ENCODE measurements at places on chromosomes 6 and 20.

- DNase-seq = peak; percentile 48
Observed at GRCh38 chr6:159077123-159077522, 32.3 kb upstream of the TAGAP start.

DNA sequence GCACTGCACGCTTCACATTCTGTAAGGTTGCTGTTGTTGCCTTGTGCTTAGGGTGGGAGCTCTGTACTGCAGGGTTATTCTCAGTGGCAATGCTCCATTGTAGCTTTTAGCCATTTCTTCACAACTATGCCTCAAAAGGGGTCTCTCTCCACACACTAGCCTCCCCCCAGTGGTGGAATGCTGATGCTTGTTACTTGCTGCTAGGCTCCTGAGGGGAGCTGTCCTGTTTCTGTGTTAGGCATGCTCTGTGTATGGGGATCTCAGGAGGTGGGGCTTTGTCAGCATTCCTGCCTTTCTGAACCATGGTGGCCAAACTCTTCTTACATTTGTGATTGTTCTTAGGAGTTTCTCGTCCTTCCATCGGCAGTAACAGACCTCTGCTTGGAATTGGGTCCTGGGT, 18.8 kb downstream of the TMEM170B start:
- no peak for DNase-seq

DNA sequence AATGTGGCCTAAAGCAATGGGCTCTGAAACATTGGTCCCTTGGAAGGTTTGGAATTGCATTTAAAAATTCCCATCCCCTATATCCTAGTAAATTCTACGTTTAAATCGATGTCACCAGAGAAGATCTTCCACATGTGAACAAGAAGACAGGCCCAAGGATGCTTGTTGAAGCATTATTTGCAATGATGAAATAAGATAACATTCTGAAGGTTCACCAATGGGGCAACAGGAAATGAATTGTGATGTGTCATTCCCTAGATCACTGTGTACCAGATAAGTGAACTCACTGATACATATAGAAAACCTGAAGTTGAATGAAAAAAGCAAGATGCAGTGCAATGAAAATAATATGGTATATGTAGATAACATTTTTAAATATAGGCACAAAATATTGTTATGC, 464.3 kb upstream of the BTBD3 start:
- no peak for DNase-seq

DNA sequence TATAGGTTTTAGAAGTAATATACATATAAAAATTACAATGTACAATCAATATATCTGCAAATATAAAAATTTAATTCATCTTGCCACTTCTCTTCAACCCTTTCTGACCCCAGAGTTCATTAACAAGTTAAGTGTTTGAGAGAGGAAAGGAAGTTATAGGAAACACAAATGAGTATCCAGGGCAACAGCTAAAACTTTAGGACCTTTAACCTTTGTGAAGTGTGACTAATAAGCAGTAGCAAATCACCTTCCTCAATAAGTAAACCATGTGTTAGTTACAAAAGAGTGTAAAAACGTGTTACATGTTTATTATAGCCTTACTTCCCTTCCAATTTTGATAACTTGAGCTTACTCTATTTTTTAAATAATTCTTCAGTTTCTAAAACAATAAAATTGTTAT, 73.4 kb upstream of the SIM1 start:
- no peak for DNase-seq

GRCh38 chr6:160057080-160057479, 64.5 kb upstream of the SLC22A1 start:
- DNase-seq = no peak

DNA sequence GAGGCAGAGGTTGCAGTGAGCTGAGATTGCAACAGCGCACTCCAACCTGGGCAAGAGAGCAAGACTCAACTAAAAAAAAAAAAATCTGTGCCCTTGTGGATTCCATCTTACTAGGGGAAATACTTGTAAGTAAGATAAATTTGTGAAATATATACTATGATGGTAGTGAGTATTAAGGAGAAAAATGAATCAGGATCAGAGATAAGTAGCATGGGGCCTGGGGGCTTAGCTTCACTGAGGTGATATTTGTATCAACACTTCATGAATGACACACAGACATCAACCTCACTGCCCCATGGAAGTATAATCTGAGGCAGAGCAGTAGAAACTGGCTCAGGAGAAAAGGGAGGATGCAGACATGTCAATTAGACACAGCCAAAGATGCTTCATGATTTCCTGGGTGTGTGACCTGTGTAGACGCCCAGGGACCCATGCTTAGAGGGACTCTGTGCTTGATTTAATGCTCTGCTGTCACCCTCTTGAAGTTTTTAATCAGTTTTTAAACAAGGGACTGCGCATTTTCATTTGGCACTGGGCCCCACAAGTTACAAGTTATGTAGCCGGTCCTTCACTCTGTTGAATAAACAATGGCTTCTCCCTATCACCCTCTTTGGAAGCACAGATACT, 41.9 kb downstream of the PCNA start:
- no peak for DNase-seq

- DNase-seq = no peak
Observed at GRCh38 chr20:24098886-24099285, 110.3 kb upstream of the GGTLC1 start.

DNA sequence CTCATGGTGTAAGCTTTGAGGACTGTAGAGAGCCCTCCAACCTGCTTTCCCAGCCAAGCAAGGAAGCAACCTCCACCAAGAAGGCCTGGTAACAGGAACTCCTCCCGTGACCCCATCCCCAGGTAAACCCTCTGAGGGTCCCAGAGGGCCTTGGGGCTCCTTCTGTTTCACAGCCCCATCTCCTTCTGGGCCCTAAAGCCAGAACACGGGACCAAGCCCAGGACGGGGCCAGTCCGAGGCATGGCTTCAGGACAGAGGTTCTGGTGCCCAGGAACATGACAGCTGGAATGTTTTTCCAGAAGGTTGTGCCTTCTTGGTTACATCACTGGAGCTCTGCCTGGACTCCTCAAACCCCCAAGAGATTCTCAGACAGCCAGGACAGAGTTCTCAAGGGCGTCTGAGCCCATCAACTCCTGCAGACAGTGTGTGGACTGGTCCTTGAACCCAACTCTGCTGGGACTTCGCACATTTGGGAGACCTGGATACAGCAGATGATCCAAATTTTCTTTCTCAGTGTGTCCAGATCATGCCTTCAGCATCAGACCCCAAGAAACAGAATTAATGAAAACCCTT, 43.1 kb downstream of the RRBP1 start:
- DNase-seq = no peak

GRCh38 chr6:43733471-43734293, 36.3 kb upstream of the VEGFA start:
- peak; percentile 19 for DNase-seq

- no peak for DNase-seq
Observed at GRCh38 chr6:85252552-85252951, 197.3 kb upstream of the NT5E start.

DNA sequence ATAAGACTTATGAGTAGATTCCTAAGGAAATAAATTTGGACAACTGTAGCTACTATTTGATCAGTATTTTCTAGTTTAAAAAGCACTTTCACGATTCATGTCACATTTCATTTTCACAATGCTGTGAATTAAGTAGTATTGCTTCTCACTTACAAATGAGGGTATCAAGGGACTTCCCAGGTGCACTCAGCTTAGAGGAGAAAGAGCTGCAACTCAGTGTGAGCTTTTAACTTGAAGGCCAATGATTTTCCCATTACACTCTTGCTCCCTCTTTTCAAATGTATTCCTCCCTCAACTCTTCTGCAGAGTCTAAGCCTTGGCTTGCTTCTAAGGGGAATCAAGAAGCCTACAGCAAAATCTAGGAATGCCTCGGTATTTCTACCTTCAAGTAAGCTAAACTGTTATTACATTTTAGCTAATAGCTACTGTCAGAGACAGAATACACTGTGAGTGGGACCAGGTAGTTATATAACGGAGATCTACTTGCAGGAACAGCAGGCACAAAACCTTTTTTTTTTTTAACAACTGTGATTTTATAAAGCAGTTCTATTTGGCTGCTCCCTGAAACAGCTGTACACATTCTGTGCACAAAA, 339.0 kb downstream of the SYNE1 start:
- DNase-seq = no peak

- no peak for DNase-seq
Observed at GRCh38 chr6:133730881-133731280, 158.0 kb upstream of the TCF21 start.

- no peak for DNase-seq
Observed at GRCh38 chr6:42158011-42158410, 15.2 kb upstream of the GUCA1A start.

GRCh38 chr6:67199425-67199824, 1435.7 kb upstream of the ADGRB3 start:
- no peak for DNase-seq

- DNase-seq = no peak
Observed at GRCh38 chr20:24672181-24672880, 202.9 kb downstream of the SYNDIG1 start.

DNA sequence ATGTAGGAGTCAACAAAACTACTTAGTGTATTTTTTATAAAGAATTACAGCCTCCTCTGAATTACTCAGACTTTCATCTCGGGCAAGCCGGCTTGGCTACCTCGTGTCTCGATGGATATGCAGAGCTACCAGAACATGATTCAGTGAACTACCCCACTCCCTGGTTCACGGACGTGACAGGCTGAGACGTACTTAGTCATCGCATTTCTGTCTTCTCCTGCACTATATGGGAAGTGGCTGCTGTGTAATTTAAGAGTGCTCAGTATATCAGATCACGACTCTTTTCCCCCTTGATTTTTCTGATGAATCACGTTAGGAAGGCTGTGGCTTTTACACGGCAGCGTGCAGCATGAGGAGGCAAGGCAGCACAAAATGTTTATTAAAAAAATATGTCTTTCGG, 302.7 kb upstream of the ZFP64 start:
- DNase-seq = peak; percentile 59

DNA sequence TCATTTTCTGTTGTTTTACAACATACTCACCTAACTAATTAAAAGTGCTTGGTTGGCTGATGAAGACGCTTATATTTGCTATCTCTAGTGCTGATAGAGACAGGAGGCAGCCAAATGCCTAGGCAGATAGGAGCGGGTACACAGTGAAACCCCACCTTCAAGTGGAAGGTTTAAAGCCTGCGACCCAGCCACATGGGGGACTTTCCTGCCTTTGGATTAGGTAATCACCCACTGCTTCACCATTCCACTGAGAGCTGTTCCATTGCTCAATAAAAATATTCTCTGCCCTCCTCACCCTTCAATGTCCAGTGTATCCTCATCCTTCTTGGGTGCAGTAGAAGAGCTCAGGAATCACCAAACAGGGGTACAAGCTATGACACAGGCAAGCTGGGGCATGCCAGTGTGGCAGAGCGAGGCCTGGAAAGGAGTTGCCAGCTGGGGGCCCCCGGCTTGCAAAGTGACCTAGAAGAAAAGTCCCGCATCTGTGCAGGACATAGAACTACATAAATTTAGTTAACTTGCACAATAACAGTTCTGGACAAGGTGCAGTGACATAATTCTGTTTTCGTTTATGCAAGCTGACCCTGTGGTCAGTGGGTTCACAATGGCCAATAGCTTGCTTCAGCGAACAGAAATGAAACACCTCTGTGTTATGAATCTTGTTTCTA, 112.0 kb upstream of the MLIP start:
- no peak for DNase-seq

- DNase-seq = no peak
Observed at GRCh38 chr6:3440911-3441310, 15.9 kb downstream of the SLC22A23 start.

DNA sequence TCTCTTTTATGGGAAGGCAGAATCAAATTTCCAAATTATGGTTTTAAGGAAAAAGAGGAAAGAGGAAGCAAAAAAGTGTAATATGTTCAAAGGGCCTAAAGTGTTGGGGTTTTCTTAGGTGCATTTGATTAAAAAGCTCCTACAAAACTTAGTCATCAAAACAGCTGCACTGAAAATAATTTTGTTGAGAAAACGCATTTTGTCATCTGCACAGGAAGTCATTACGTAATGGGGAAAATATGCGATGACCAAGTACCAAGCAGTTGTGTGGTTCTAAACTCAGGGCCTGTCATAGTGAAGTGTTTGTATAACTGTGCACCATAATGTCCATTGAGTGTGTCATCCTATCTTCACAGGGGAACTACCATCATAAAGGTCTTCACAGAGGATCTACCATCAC, 15.6 kb downstream of the HAO1 start:
- DNase-seq = no peak

GRCh38 chr6:32424589-32425300, 14.9 kb upstream of the HLA-DRA start:
- no peak for DNase-seq

GRCh38 chr20:19915111-19915798, 101.9 kb upstream of the NAA20 start:
- no peak for DNase-seq

- no peak for DNase-seq
Observed at GRCh38 chr6:97021194-97021593, 96.7 kb downstream of the KLHL32 start.

DNA sequence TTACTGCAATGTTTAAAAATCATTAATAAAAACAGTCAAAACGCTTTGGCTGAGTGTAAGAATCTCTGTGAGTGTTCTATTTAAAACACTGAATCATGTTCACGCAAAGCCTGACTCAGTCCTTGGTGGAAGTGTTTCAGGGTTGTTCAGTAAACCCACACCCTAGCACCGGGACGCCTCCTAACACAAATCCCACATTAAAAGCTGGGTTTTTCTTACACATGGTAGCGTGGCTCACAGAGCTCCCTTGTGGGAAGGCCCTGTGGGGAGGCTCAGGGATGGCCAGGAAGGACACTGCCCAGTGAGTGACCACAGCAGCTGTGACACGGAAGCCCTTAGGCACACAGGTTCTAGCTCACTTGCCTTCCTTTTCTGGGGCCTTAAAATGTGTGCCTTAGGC, 80.2 kb downstream of the GMPR start:
- peak; percentile 27 for DNase-seq

- DNase-seq = no peak
Observed at GRCh38 chr6:165962366-165962765, 205.3 kb downstream of the TBXT start.

DNA sequence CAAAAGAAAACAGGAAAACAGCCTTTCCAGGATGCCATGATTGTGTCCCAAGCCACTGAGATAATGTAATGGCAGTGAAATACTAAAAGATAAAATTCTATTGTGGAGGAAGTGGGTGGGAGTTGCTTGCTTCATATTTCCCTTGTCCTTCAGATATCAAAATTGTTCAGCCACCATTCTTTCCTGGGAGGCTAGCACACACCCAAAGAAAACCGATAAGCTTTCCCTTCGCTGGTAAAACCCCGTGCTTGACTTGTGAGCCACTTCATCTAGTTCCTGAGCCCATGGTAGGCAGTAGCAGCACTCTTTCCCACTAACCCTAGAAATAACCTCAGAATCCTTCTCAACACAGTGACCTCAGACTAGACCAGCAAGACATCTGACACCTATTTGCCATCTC, 357.4 kb upstream of the PLCB4 start:
- DNase-seq = no peak

- DNase-seq = no peak
Observed at GRCh38 chr6:72963946-72964345, 261.4 kb downstream of the KHDC1L start.

- no peak for DNase-seq
Observed at GRCh38 chr6:44779130-44779826, 391.8 kb downstream of the CDC5L start.

DNA sequence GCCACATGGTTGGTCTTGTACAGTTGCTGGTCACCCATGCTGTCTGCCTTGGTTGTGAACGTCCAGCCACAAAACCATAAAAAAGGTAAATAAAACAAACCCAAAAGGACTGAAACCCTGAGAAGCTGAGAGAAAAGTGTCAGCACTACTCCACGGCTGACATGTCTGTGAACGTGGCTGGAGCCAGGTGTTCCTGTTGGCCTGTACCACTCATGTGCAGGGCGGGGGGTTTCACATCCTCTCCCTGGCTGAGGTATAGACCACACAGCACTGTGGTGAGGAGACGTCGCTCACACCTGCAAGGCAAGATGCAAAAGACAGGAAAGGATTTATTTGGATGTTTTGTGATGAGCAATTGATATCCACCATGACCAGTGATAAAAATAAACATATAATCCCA, 51.9 kb upstream of the MRPS10 start:
- DNase-seq = no peak
